ENCODE measurements at places on chromosomes 3 and 15.

DNA sequence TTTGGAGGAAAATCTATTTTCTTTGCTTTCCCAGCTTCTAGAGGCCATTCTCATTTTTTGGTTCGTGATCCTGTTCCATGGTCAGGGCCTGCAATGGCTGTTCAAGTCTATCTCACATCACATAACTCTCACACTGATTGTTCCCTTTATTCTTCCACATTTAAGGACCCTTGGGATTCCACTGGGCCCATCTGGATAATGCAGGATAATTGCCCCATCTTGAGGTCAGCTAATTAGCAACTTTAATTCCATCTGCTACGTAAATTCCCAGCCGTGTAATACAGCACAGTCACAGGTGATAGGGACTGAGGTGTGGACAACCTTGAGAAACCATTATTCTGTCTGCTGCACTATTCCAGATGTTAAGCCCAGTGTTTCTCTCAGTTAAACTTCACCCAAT, 311.6 kb upstream of the CNTN4 start:
- no peak for DNase-seq

- no peak for DNase-seq
Observed at GRCh38 chr3:127820826-127821313, 1.4 kb downstream of the MGLL start.

GRCh38 chr3:71125738-71126137, 457.8 kb downstream of the FOXP1 start:
- no peak for DNase-seq

GRCh38 chr3:188026191-188026968, 127.6 kb upstream of the LPP start:
- no peak for DNase-seq

DNA sequence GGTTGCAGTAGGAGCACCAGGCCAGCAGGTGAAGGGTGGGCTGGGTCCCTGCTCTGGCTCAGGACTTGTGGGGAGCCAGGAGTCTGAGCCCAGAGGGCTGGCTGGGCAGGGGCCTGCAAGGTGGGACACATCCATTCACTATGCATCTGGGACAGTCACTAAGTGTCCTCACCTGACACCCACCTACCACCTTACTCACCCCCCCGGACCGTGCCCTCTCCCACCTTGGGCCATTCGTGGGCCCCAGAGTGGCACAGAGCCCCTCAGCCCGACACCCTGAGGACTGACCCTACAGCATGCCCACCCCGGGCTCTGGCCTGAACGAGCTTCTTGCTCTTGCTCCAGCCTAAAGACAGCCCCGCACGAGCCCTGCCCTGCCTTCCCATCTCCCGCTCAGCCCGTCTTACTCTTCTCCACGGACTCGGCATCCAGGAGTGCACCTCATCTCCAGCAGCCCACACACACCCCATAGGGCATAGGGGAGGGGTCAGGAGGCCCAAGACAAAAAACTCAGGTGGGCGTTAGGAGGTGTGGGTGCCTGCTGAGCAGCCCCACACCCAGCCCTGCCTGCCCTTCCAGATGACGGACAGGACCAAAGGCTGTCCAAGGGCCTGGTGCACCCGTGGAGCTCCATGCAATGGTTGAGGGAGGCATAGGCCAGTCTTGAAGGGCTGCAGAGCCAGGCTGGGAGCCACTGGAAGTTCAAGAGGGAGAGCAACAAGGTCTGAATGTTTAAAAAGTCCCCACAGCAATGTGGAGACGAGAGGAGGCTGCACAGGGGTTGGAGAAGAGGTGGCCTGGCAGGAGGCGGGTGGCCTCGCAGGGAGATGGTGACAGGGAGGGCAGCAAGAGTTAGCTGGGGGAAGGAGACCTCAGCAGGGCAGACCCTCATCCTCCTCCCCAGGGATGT, 27.0 kb downstream of the PTH1R start:
- no peak for DNase-seq

DNA sequence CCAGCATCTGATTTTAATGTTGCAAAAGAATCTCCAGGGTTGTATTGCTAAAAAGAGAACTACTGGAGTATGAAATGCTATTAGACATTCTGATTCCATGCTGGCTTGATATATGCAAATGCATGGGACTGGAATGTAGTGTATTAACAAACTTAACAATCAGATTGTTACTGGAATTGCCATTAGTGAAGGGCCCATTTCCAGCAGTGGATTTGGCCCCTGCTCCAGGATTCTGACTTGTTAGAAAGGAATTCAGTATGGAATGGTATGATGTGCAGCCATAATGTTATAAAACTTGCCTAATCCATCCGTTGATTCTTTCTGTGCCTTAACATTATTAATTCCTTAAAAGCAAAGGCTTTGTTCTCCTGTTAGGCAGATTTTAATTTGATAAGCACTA, 7.9 kb downstream of the ARRDC4 start:
- DNase-seq = no peak

GRCh38 chr3:191376516-191377141, 46.3 kb upstream of the UTS2B start:
- no peak for DNase-seq

DNA sequence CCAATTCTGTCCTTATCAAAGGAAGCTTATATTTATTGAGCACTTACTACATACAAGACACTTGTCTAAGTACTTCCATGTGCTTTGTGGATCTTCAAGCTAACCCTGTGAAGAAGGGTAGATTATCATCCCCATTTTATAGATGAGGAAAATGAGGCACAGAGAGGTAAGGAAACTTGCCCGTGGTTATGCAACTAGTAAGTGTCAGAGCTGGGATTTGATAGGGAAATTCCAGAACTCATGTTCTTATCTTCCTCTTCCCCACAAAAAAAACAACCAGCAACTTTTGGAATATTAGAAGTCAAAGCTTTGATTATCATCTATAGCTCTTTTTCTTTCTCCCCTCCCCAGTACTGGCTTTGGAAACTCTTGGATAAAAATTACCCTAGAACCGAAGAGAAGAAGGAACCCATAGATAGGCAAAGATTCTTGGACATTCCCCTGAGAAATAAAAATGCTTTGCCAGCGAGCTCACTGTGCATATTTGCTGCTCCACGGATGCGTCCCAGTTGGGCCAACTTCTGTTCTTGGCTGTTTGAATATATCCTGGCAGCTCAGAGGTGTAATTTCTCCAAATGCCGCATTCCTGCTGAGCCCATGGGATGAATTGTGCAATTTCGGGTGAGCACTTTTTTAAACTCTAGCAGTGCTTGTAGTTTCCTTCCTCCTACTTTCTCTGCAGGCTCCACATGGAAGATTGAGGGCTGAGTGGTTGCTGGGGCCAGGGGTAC, 591.5 kb upstream of the CFAP20DC start:
- no peak for DNase-seq

GRCh38 chr3:24541935-24542334, 47.3 kb upstream of the THRB start:
- DNase-seq = no peak

GRCh38 chr3:114846779-114847178, 300.3 kb downstream of the ZBTB20 start:
- DNase-seq = no peak

GRCh38 chr3:121648219-121648958, 12.3 kb downstream of the HCLS1 start:
- no peak for DNase-seq

- DNase-seq = no peak
Observed at GRCh38 chr3:183576487-183577107, 21.1 kb upstream of the KLHL6 start.

DNA sequence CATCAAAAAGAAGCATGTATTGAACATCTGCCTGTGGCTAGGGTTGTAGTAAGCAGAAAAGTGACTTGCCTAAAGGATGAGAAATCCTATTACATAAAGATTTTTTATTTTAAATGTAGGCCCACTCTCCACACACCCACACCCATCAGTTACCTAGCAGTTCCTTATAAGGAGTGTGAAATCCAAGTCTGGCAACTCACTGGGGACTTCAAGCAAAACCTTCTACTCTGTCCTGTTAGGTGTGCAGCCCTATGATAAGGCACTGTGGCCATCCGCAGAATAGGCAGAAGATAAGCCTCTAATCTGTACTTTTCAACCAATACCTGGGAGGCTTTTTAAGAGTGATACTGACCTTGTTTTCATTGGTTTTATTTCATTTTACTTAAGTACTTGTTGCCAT, 52.7 kb upstream of the TJP1 start:
- no peak for DNase-seq

DNA sequence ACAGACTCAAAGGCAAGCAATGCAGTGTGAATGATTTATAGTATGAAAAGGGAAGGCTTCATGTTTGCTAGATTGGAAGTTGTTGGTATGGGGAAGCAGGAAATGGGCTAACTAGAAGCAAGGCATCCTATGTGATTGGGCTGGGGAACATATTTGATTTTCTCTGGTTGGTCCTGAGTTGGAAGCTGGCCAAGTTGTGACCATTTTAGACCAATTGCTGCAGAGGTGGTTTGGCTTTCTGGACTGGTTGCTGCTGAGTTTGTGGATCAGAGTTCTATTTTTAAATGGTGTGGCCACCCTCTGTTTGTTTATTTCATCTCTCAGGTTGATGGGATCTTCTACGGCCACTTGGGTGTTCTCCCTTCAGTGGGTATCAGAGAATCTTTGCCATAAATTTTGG, 39.7 kb downstream of the NUDT16 start:
- no peak for DNase-seq

DNA sequence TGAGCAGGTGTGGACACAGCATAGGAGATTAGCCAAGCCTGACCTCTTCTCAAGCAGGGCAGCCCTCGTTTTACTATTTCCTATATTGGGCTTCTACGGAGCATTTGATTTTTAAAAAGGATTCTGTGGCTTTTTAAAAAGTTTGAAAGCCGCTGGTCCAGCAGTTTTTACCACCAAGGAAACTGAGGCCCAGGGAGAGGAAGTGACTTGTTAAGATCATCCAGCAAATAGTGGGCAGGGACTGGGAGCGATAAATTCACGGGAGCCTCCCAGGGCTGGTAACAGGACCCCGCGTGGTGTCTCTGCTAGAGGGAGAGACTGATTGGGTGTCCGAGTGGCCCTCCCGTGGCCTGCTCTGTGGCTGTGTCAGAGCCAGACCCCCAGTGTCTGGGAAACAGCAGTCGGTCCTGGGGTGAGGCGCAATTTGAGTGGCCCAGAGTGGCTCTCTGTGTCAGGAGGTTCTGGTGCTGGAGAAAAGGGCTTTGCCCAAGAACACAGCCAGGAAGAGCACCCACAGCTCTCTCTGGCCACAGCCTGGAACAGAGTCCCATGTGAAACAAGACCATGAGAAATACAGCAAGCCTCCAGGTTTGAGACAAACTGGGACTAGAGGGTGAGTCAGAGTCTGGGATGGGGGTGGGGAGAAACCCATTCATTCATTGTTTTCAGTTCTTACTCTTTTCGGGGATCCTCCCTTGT, 4.2 kb downstream of the FURIN start:
- no peak for DNase-seq

DNA sequence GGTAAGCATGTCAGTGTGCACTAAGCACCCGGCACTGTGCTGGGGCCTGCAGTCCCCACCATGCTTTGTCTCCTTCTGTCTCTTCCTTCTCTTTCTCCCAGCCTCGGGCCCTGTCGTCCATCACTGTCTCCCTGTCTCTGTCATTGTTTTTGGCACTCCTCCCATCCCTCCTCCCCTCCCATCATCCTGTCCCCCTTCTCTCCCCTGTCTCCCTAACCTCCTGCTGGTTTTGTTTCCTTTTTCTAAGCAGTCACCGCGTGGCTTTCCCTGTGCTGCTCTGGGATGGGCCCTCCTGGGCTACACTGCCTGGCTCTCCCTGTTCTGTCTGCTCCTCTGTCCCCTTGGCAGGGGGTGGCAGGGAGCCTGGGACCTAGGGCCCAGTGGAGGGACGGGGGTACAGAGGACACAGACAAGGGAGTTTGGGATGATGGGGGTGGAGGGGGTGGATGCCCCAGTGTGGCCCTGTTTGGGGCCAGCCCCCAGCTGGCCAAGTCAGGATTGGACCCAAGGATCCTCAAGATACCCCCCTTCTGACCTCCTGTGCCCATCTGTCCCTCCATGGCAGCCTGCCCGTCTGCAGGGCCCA, 5.7 kb downstream of the CHST13 start:
- DNase-seq = no peak

DNA sequence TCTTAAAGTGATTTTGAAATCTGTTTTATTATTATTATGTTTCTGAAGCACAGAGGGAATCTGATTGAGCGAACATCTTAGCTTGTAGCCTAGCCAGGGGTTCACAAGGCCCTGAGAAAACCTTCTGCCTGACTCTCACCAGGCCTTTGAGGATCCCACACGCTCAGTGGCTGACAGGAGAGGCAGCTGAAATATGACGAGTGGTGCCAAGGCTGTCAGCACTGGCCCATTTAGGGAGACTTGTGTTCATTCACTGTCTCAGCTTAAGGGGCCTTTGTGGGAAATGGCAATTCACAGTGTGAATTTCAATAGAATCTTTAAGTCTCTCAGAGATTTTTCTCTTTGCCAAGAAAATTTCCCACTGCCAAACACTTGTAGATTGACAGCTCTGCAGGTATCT, 770.9 kb downstream of the TUSC7 start:
- DNase-seq = no peak

GRCh38 chr3:6047016-6047415, 813.9 kb upstream of the GRM7 start:
- no peak for DNase-seq

DNA sequence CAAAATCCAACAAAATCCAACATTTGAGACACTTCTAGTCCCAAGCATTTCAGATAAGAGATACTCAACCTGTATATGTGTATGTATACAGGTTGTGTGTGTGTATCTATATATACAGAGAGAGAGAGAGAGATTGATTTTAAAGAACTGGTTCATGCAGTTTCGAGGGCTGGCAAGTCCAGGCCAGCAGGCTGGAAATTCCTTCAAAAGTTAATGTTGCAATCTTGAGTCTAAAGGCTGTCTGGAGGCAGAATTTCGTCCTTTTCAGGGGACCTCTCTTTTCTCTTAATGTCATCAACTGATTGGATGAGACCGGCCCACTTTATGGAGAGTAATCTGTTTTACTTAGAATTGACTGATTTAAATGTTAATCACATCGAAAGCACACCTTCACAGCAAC, 199.6 kb upstream of the IL12A start:
- DNase-seq = no peak

- DNase-seq = no peak
Observed at GRCh38 chr3:45477041-45477725, 88.8 kb downstream of the LARS2 start.

GRCh38 chr3:132772252-132772651, 50.0 kb upstream of the NPHP3 start:
- no peak for DNase-seq

GRCh38 chr3:78613421-78613879, 1154.3 kb downstream of the ROBO1 start:
- DNase-seq = no peak

DNA sequence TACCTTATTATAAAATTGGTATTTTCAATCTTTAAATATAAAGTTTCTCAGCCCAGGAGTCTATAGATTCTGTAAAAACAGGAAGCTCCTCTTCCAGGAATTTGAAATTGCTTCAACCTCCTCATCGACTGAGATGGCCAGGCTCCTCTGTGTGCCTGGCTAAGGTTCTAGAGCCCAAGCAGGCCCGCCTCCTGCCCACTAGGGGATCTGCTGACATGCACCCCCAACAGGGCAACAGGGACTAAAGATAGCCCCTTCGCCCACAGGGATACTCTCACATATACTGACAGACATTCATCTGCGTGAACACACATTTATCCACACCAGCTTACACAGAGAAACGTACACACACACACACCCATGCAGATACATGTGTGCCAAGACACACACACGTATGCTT, 183.1 kb upstream of the TLE3 start:
- no peak for DNase-seq
